ENCODE measurements at places on chromosomes 1 and 21.
A peak's percentile ranks its signal among the peaks of the same experiment; 100 is the strongest.

DNA sequence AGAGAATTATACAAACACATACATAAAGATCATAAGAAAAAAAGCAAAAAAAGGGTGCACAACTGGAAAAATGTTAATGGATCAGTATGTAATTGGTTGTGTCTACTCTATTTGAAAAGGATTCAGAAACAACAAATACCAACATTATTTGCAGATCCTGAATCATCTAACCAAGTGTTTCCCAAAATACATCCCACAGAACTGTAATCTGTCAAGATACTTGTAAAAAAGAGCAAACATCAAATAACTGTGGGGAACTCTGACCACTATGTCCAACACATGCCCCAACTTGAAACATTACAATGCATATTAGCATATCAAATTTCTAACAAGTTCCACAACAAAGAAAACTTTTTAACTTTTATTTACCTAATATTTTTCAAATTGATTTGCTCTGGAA lies 22.6 kb downstream of the ANKRD13C start:
- no peak for DNase-seq

- DNase-seq, result peak; percentile 41
These were observed 5.6 kb downstream of the OSBPL9 start for GRCh38 chr1:51622455-51622913.

- DNase-seq, result no peak
These were observed 8.0 kb downstream of the RABGAP1L start for GRCh38 chr1:174167265-174167803.

DNA sequence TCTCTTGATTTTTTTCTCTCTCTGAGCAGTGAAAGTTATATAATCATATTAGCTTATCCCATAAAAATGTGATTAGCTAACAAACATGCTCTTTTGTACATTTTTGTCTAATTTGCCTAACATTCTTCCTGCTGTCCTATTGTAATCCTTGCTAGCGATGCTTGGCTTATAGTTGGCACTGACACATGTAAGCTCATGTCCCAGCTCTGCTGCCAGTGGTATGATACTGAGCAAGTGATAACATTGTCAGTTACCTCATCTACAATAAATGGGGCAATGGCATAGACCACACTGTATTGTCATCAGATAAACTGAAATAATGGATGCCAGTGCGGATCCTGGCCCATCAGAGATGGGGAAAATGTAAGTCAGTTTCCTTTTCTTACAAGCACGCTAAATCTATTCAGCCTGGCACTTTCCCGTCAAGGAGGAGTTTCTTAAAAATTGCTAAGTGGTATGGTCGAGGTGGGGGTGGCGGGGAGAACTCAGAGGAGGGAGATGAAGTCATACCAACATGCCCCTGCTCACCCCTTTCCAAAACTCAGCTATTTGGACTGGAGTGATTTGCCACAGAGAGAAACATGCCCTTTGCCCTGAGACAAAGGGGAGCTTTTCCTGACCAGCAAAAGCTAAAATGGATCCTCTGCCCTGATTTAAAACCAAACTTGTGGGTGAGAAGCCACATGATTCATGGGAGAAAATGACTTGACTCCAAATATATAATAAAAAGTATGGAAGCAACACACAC lies 1.3 kb downstream of the FYB2 start:
- DNase-seq, result no peak

DNA sequence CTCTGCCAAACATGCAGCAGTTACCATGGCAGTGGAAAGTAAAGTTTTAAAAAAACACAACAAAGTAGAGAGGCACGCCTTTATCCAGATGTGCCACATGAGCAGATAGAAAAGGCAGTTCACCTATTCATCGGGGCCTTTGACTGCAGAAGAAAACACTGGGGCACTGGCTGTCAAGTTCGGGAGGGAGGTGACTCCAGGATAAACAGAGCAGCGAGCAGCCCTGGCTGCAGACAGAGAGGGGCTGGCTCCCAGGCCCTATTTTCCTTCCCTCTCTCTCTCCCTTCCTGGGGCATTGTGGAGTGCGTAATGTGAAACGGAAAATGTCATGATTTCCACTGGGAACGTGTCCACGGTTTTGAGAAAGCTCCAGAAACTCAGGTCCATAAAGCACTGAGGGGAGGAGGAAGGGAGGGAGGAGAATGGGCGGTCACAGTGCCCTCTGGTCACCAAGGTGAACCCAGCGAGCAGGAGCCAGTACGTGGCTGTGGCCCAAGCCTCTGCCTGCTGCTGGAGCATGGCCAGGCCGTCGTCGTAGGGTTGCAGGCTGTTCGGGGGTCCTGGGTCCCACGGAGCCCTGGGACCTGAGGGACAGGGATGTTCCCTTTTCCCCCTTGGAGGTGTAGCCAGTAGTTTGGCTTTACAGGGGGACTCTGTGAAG lies 114.7 kb upstream of the IRF2BP2 start:
- DNase-seq, result no peak

GRCh38 chr1:15081102-15081501 lies 72.4 kb upstream of the TMEM51 start:
- DNase-seq, result no peak

- DNase-seq, result no peak
These were observed 22.9 kb upstream of the NDC1 start for GRCh38 chr1:53860967-53861411.

DNA sequence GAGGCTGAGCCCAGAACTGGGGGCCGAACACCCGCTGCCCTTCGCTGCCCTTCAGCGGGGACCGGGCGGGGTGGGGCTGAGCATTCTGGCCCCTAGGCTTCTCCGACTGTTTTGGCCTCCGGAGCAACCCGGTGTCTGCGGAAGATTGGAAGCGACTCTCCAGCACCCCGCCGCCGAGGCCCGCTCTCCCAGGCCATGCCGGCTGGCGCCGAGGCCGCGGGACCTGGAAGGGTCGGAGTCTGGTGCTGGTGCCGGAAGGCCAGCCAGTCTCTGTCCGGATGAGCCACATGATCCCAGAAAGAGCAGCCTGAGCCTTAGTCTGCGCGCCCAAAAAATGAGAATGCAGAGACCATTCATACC lies 272.0 kb downstream of the FOXD2 start:
- DNase-seq, result no peak

GRCh38 chr1:184672013-184672726 lies 82.5 kb downstream of the EDEM3 start:
- DNase-seq, result no peak

- DNase-seq, result no peak
These were observed 241.6 kb upstream of the C1orf105 start for GRCh38 chr1:172178886-172179285.

GRCh38 chr1:199161766-199162303 lies 523.0 kb downstream of the PTPRC start:
- DNase-seq, result no peak

- DNase-seq, result no peak
These were observed 11.0 kb upstream of the KCNA2 start for GRCh38 chr1:110617116-110617515.

DNA sequence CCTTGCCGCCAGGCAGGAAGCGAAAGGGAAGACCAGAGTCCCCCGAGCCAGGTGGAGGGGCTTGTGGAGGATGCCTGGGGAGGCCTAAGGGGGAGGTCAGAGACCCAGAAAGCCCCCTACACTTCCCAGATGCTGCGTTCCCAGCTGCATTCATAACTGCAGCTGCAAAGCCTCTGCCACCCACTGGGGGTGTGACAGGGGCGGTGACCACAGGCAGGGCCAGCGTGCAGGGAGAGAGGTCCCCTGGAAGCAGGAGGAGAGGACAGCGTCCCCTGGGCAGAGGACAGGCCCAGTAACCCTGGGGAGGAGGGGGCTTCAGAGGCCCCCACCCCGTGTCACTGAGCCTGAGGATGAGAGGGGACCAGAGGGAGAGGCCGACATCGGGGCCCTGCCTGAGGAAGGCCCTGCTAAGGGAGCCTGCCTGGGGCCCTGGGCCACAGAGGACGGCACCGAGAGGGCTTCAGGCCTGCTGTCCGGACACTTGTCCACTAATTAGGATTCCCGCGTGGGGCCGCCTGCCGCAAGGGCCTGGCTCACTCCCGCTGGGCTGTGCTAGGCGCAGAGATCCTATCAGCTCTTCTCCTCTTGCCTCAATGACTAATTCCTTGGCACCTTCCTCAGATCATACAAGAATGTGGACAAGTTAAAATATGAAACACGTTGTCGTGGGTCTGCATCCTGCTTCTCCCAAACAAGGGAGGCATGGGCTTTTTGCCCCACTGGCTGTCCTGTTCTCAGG lies 49.1 kb upstream of the CCDC27 start:
- no peak for DNase-seq
